ENCODE measurements at places on chromosomes 2 and 18.

GRCh38 chr2:65070172-65070830 is 14.1 kb downstream of the CEP68 start:
- DNase-seq, result no peak

DNA sequence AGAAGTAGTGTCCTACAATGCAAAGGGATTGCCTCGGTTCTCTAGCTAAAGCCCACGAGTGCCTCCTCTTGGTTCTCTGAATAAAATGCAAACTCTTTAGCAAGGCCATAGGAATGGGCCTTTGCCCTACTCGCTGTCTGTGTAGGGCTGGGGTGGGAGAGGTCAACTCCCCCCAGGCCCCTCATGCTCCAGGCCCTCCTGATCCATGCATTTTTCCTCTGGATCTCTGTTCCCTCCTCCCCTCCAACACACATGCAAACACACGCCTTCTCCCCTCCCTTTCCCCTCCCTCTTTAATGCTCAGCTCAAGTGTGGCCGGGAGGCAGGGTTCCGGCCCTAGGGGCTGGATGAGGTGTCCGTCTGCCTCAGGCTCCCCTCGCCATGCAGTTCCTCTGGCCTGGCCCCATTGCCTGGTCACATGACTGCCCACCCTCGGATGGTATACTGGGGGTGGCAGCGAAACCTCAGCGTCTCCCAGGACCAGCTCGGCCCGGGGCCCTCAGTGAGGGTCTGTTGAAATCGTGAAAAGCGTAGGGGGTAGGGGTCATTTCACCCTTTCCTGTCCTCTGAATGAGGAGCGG is 14.9 kb upstream of the KLF11 start:
- no peak for DNase-seq

- DNase-seq, result no peak
These were observed 31.9 kb downstream of the ATP8B1 start for GRCh38 chr18:57771193-57771592.

- no peak for DNase-seq
These were observed 2.2 kb downstream of the BUB1 start for GRCh38 chr2:110675679-110676078.

GRCh38 chr18:13672657-13673056 is 53.7 kb downstream of the FAM210A start:
- no peak for DNase-seq

GRCh38 chr2:210859314-210859713 is 302.9 kb downstream of the CPS1 start:
- no peak for DNase-seq

DNA sequence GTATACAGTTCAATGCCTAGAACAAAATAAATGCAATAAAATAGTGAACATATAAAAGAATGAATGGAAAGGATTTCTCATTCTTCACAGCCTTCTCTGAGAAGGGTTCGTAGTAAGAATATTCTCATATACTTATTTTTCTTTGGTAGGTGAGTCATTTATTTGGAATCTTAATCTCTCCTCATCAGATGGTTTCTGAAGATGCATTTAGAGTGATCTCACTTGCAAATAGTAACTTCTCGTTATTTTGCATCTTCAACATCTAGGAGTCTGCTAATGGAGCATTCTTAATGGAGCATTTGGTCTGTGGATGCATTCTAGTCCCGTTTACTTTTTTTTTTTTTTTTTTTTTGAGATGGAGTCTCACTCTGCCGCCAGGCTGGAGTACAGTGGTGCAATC is 3.9 kb downstream of the UBXN4 start:
- DNase-seq, result no peak

- DNase-seq, result no peak
These were observed 85.4 kb upstream of the ZCCHC2 start for GRCh38 chr18:62437235-62438017.

DNA sequence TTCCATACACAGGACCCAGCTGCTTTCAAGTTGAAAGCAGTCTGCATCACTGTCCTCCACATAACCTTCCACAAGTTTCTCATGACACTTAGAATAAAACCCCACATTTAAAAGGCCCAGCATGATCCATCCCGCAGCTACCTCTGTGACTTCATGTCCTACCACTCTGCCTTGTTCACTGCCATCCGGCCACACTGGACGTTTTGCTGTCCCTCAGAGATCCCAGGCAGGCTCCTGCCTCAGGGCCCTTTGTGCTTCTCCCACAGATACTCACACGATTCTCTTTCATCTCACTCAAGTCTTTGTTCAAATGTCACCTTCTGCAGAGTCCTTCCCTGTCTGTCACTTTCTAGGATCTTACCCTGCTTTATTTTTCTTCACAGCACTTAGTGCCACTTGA is 232.9 kb upstream of the BOD1L2 start:
- DNase-seq, result no peak

DNA sequence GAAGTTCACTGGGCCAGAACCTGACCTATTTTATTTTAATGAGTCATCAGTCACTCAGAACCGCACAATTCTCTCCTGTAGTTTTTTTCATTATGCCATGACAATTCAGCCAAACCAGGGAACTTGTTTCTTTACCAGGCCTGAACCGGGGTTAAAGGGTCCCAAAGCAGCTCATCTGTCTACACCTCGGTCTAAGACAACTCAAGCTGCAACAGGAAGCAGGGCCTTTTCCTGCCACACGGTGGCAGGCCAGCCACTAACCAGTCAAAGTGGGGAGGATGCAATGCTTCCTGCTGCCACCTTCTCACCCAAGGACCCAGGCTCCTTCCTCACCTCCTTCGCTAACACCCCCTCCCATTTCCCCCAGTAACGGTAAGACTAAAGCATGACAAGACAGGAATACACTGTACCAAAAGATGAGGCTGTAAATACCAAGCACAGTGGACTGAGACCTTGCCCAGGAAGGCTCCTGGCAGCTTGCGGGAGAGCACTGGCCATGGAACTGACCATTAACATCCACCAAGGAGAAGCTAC is 56.7 kb upstream of the ACKR3 start:
- DNase-seq, result peak; percentile 37

DNA sequence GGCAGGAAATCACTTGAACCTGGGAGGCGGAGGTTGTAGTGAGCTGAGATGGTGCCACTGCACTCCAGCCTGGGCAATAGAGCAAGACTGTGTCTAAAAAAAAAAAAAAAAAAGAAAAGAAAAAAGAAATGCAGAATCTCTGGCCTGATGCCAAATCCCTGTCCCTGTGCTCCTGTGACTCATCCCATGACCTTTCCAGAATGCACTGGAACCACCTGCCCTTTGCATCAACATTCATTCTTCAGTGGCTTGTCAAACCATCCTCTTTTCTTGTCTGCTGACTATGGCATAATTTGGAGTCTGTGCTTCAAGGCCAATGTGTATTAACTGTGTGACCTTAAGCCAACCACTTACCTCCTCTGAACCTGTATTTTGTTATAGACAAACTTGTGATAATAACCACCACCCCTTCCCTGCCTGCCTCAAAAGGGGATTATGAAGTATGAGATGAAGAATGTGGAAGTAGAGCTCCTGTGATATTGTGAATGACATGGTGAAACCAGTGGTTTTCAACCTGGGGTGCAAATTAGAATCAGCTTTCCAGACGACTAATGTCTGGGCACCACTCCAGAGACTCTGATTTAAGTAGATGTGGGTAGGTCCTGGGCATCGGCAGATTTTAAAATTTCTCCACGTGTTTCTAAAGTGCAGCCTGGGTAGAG is 189.3 kb downstream of the CLIP4 start:
- DNase-seq, result no peak

Measured in stimulated activated naive CD4-positive, alpha-beta T cell treated with Interleukin-2 at 50 U/mL for 16 hours (primary cell).